ENCODE measurements at places on chromosomes 6 and 20.

GRCh38 chr6:97939440-97940168 lies 656.6 kb upstream of the MMS22L start:
- DNase-seq, result no peak

- no peak for DNase-seq
Observed at GRCh38 chr6:115729036-115729435, 331.7 kb downstream of the FRK start.

- DNase-seq, result no peak
Observed at GRCh38 chr20:38889792-38890496, 36.3 kb upstream of the FAM83D start.

DNA sequence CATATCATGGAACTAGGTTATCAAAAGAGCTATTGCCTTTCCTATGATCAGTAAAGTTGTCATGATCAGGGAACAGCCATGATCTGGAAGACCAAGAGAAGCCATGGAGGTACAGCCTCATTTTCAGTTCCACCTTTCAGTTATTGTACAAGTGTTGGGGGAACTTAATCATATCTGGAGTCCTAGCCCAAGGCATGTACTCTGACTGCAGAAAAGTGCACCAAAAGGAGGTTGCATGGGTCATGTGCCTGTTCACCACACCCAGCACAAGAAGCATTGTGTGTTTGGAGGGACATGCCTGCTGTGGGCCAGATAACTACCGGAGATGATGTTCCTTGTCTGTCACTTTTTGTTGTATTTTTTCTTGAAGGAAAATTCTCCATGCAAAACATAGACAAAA lies 185.8 kb upstream of the MAN1A1 start:
- DNase-seq, result no peak

GRCh38 chr6:139473731-139474130 lies 99.3 kb upstream of the CITED2 start:
- DNase-seq, result no peak

DNA sequence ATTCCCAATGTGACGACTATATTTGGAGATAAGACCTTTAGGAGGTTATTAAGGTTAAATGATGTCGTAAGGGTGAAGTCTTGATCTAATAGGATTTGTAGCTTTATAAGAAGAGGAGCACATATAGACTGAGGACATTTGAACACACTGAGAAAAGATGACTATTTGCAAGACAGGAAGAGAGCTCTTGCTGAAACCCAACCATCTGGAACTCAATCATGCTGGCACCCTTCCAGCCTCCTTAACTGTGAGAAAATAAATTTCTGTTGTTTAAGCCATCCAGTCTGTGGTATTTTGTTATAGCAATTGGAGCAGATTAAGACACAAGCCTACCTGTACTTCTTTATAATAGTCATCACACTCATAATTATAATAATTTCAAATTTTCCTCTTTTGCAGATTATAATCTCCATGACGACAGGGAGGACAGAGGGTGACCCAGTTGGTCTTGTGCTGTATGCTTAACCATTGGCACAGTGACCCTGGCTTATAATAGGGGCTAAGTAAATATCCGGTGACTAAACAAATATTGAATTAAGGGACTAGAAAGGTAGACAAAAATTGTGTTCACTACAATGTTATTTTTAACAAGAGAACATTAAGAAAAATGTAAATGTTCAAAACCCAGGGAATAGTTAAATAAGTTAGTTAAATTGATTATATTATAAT lies 206.4 kb upstream of the HDDC2 start:
- DNase-seq, result no peak
